ENCODE measurements at places on chromosomes 4 and X. TPM values are rescaled to one million over a fixed set of nuclear protein-coding genes. Genes with fewer than 3 reads are reported as not detected.
A peak's percentile ranks its signal among the peaks of the same experiment; 100 is the strongest.

GRCh38 chrX:148872161-148872535 lies 371.7 kb downstream of the AFF2 start:
- no peak for DNase-seq

DNA sequence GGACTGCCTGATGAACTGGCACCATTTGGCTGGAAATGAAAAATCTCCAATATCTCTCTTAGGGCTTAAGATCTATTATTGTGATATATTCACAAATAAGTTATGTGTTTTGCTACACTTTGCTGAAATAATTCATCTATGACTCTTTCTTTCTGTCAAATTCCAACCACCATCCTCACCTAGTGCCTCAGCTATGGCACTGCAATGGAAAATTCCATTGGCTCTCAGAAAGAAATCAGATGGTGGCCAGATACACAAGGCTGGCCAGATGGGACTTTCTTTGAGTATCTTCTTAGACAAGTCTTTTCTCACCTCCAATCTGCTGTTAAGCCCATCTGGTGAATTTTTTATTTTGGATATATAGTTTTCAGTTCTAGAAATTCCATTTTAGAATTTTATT lies 28.0 kb downstream of the NAT8L start:
- no peak for DNase-seq

GRCh38 chr4:81326581-81326980 lies 111.6 kb upstream of the PRKG2 start:
- no peak for DNase-seq

- no peak for DNase-seq
These were observed 36.6 kb upstream of the TMPRSS11E start for GRCh38 chr4:68410643-68411042.

DNA sequence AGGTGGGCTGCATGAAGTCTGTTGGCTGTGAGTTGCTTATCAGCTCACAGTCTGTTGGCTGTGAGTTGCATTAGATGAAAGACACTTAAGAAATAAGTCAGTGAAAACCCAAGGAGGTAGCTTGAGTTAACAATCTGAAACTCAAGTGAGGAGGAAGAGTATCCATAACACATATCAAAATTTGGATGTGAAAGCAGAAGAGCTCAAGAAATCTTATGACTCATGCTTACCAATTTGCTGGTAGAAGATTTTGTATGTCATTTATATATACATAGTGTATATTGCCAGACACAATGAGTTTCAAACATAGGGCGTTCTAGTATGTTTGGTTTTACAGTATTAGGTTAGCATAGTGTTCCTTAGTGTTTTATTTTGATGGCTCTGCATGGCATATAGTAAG lies 107.4 kb downstream of the DDIT4L start:
- no peak for DNase-seq

- DNase-seq: no peak
These were observed at the start of gene NDP for GRCh38 chrX:43973249-43974099. Gene NDP, minus strand, starts transcription at chrX:43973390. Its CDS starts 14,745 bp downstream, at chrX:43958645.

- DNase-seq: no peak
These were observed 8.6 kb upstream of the INTU start for GRCh38 chr4:127624173-127624572.

- no peak for DNase-seq
These were observed 752 bp upstream of the ATP6AP2 start for GRCh38 chrX:40579900-40580536.

DNA sequence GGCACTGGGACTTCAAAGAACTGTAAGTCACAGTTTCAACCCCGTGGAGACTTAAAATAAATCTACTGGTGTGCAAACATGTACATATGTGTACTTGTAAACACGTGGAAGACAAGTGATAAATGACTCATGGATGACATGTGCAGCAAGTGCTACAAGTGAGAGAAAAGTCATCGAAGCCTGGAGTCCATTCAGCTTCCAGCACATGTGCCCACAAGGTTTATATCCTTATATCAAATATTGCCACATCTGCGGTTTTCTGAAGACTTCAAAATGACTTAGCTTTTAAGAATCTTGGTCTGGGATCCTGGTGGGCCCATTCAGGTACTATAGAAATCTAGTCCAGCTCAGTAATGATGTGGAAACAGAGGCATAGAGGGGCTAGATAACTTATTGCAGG lies 33.0 kb upstream of the TTC29 start:
- DNase-seq: no peak

GRCh38 chrX:119757979-119758730 lies at the start of gene SOWAHD:
Gene SOWAHD, plus strand, starts transcription at chrX:119758588. Its CDS starts 80 bp downstream, at chrX:119758668.
- DNase-seq: peak; percentile 75

- no peak for DNase-seq
These were observed 188.9 kb upstream of the AFF2 start for GRCh38 chrX:148311544-148311943.

- no peak for DNase-seq
These were observed 116.2 kb downstream of the CBR4 start for GRCh38 chr4:168893807-168894206.

DNA sequence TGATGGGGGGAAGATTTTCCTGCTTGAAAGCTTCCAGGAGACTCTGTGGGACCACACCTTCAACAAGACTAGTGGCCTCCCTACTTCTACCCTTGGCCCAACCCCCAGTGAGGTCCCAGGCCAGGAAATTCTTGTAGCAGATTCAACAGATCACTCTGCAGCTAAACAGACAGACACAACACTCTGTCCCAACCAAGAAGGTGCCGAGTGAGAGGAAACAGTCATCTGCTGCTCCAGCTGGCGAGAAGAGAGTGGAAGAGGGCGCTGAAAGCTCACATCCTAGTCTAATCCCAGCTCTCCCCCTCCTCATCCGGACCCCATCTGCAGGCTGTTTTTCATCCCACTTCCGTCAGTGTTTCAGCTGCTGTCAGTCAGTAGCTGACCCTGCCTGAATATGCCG lies 63.4 kb downstream of the CHRDL1 start:
- DNase-seq: no peak

DNA sequence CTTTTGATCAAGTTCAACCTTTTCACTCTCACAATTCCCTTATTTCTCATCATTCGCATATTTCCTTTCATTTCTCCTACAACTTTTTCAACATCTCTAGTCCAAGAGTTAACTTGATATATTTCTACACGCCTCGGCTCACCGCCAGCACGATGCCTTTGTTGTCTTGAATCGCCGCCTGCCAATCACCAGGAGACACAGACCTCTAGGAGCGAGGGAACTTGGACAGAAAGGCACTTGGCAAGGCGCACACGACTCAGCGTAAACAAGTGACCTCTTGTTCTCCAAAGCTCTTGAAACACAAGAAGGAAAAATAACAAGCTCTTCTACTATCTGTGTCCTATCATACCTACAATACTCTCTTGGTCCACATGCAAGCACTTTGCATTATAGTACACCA lies 27.1 kb upstream of the RBMX start:
- no peak for DNase-seq

- DNase-seq: no peak
These were observed 28.6 kb upstream of the TMEM154 start for GRCh38 chr4:152708361-152708760.

GRCh38 chr4:126564283-126564854 lies 1068.4 kb upstream of the INTU start:
- DNase-seq: no peak

DNA sequence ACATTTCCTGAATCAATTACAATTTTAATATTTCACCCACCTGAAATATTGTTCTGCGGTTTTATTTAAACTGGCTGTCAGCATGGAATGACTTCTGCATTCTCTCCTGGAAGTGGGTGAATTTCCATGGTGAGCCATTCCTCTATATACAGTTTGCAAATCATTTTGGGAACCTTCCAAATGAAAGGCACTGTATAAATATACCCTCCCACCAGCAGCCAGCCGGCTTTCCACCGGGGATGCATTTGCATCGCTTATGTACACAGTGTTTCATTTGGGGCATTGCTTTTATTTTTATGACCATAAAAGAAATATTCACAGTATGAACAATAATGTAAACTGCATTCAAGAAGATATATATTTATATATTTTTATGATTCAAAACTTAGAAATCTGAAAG lies 4.7 kb upstream of the IL1RAPL1 start:
- DNase-seq: no peak

DNA sequence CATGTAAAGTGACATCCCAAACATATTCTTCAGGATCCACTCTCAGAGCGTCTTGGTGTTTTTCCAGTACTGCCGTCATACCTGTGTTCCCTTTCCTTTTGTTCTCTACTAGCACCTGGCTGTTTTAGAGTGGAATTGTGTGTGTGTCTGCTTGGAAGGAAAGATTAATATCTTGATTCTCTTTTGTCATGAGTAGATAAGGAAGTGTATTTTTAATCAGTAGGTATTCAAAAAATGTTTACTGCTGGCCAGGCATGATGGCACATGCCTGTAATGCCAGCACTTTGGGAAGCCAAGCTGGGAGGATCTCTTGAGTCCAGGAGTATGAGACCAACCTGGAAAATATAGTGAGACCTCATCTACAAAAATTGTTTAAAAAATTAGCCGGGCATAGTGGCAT lies 198.8 kb downstream of the CBR4 start:
- DNase-seq: no peak

- no peak for DNase-seq
These were observed 52.2 kb downstream of the SULT1B1 start for GRCh38 chr4:69708211-69708610.

DNA sequence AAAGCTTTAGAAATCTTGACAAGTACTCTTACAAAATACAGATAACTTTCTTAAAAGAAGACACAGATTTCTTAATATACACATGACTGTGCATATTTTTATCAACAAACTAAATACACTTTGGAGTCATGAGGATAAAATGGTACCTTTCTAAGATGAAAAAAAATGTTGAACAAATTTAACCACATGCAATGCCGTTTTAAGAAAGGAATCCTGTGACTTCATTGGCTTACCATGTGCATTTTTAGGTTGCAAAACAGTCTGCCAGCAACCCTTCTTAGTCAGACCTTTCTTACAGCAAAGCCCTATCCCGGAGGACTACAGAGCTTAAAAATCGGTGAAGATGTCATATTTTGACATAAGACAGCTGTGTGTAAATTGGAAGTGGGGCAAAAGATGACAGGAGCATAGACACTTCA lies 51.7 kb downstream of the GASK1B start:
- DNase-seq: no peak

DNA sequence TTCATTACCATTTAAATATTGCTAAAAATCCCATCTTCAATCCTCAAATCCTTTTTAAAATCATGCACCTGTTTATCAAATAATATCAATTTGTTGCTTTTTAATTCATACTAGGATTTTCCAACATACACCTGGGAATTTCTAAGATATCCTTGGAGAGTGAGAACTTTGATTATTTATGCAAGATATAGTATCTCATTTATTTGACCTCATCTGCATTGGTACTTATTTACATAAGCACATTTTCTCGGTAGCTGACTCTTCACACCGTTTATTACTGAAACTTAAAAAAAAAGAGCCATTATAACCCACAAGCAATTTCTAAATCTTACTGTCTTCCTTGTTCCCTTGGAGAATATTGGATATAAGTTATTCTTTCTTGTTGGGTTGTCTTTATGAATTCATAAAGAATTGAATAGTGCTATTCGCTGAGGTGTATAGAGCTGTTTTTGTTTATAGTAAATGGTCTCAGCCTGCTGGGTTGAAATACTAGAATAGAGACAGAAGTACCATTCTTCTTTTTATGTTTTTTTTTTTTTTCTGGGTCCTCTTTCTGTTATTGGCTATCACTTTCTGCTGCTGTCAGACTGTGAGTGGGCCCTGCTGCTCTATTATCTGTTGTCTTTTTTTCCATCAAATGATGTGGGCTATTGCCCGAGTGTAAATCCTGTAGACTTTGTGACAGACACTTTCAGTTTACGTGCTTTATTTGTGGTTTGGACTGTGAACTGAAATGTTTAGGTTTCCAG lies 2.9 kb downstream of the UGT8 start:
- no peak for DNase-seq

GRCh38 chr4:140047017-140047640 lies 106.9 kb downstream of the MAML3 start:
- no peak for DNase-seq

GRCh38 chrX:14050709-14051108 lies 21.0 kb upstream of the GEMIN8 start:
- no peak for DNase-seq

DNA sequence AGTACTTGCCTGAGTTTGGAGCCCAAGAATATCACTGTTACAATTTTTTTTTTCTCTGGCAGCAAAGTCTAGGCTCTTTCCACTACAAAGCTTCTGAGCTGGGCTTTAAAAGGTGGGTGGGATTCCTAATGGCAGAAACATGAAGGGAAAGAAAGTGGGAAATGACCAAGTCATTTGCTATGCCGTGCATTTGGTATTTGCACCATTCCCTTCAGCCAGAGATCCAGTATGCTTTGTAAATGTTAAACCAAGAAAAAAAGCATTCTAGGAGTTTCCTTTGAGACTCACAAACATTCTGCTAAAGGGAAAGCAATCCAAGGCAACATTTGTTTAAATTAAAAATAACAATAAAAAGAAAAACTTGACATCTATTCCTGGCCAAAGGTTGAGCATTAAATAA lies 451.2 kb downstream of the RAB28 start:
- no peak for DNase-seq

DNA sequence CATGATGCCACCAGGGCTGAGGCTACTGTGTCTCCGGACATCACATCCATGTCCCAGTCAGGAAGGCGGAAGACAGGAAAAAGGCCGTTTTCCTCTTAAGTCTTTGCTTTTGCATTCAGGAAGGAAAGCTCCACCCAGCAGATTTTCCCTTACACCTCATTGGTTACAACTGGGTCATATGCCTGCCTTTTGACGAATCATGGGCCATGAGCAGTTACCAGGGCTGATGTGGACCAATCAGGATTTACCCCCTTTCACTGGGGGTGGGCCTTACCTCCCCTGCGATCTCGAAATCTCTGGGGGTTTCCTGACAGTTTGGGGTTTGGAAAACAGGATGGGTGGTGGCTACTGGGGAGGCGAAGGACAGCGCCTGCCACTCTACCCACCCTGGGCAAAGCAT lies 52.5 kb upstream of the GRPEL1 start:
- no peak for DNase-seq

The RAB41 gene
- 4.2 TPM for total RNA-seq

The CTAG2 gene
- total RNA-seq: not detected

The XAGE1B gene
- not detected for total RNA-seq

The FREM3 gene
- not detected for total RNA-seq

The SMIM10 gene
- not detected for total RNA-seq

The ARHGAP4 gene
- 50.2 TPM for total RNA-seq

The MMRN1 gene
- total RNA-seq: 4.9 TPM
